ENCODE measurements at places on chromosomes 6 and 20.

GRCh38 chr6:152404086-152404857 is 232.9 kb downstream of the SYNE1 start:
- no peak for DNase-seq

GRCh38 chr6:27407153-27407814 is 18.7 kb downstream of the ZNF391 start:
- DNase-seq, result no peak

DNA sequence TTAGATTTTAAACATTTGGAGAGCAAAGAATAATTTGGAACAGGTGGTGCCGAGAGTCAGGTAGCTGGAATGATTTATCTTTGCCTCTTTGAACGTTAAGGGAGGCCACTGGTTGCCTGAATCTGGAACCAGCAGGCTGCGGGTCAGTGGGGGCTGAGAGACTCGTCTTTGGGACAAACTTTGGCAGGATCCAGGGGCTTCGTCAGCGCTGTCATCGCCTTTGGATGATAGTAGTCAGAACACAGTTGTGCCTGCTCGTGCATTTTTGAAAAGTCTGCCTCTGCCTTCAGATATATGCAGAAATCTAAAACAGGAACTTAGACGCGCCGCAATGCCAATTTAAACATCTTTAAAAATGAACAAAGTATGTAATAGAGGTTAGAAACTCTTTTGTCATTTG is 5.0 kb downstream of the EYA2 start:
- no peak for DNase-seq

DNA sequence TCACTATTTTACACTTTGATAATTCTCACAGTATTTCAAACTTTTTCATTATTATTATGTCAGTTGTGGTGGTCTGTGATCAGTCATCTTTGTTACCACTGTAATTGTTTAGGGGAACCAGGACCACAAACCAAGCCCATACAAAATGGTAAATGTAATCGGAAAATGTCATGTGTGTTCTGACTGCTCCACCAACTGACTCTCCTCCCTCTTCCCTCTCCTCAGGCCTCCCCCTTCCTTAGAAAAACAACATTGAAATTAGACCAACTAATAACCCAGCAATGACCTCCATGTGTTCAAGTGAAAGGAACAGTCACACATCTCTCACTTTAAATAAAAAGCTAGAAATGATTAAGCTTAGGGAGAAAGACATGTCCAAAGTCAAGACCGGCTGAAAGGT is 63.8 kb downstream of the GMDS start:
- no peak for DNase-seq

DNA sequence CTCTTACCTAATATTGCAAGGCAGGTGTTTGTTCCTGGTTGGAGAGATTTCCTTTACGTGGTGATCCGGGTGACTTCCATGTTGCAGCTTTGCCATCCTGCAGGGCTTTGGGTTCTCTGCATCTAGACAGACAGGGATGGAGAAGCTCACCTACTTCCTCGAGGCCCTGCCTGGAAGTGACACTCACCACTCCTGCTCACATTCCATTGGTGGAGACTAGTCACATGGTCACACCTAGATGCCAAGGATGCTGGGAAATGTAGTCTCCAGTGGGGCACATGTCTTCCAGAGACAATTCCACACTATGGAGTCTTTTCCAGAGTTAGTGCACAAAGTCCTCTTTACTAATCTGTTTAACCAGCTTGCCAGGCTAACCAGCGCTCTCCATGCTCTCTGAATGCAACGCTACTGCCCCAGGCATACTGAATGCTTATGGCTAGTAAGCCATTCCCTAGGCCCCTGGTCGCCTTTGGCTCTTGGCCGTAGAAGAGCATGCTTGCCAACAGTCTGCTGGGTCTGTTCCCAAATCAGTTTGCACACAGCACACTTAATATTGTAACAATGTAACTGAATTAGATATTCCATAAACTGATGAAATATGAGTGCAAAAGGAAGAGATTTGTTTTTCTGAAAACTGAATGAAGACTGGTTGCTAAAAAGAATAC is 6.7 kb upstream of the KCNK15 start:
- peak; percentile 89 for DNase-seq

- no peak for DNase-seq
These were observed 140.3 kb upstream of the LAMP5 start for GRCh38 chr20:9374072-9374471.

- no peak for DNase-seq
These were observed 128.2 kb downstream of the FRK start for GRCh38 chr6:115932481-115932880.

Measured in HEK293T (cell line).